Common myeloid progenitor, CD34-positive (primary cell): ENCODE measurements at places on chromosomes 13 and 19.

GRCh38 chr19:19672816-19673215 is 4.2 kb downstream of the ZNF101 start:
- no peak for DNase-seq

- no peak for DNase-seq
Observed at GRCh38 chr13:45799451-45799850, 52.1 kb downstream of the SIAH3 start.

GRCh38 chr13:27375686-27376326 is 48.6 kb upstream of the GTF3A start:
- peak; percentile 66 for DNase-seq

DNA sequence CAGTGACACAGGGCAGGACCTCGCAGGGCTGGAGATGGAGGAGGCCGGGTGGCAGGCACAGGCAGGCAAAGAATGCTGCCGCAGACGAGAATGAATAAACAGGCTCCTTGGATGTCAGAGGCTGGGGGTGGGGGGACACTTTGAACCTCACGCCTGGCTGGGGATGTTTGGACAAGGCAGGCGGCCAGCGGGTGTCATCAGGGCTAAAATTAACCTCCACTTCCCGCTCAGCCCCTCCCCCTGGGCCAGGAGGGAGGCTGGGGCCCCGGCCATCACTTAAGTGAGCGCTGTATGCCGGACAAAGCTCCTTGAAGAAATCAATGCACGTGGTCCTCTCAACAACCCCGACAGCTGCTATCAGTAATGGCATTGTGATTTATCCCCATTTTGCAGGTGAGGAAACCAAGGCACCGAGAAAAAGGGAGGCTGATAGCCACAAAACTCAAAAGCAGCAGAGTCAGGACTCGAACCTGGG is 10.3 kb upstream of the FUT5 start:
- no peak for DNase-seq

- no peak for DNase-seq
Observed at GRCh38 chr13:84358601-84359000, 476.3 kb upstream of the SLITRK1 start.

DNA sequence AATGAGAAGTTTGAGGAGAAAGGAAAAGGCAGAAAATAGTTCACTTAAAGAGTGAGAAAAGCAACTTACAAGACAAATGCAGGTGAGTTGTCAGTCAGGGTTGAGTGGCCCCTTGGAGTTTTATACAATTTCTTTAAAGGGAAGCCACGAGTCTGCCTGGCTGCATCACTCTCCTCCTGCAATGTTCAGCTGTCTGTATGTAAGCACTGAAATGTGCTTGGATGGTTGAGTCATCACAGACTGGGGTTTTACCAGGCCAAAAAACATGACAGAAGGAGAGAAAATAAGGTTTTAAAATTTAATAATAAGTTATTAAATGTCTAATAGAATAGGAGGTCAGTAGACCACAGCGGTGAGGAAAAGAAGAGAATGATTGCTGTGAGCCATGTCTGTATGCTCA is 51.0 kb upstream of the FGF14 start:
- DNase-seq, result no peak

GRCh38 chr13:30520571-30520970 is 54.8 kb upstream of the HMGB1 start:
- no peak for DNase-seq

- DNase-seq, result no peak
Observed at GRCh38 chr19:405121-405965, 3.6 kb downstream of the C2CD4C start.

GRCh38 chr13:99828123-99828522 is 143.4 kb downstream of the ZIC5 start:
- no peak for DNase-seq

- DNase-seq, result no peak
Observed at GRCh38 chr19:50497022-50497405, 14.0 kb downstream of the JOSD2 start.

DNA sequence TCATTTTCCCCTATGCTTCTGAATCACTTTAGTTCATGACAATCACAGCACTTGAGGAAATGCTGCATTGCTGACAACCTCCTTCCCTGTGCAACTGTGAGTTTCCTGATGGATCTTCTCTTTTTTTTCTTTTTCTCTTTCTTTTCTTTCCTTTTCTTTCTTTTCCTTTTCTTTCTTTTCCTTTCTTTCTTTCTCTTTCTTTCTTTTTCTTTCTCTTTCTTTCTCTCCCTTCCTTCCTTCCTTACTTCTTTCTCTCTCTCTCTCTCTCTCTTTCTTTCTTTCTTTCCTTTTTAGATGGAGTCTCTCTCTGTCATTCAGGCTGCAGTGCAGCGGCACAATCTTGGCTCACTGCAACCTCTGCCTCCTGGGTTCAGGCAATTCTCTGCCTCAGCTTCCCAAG is 247.9 kb upstream of the HTR2A start:
- no peak for DNase-seq

DNA sequence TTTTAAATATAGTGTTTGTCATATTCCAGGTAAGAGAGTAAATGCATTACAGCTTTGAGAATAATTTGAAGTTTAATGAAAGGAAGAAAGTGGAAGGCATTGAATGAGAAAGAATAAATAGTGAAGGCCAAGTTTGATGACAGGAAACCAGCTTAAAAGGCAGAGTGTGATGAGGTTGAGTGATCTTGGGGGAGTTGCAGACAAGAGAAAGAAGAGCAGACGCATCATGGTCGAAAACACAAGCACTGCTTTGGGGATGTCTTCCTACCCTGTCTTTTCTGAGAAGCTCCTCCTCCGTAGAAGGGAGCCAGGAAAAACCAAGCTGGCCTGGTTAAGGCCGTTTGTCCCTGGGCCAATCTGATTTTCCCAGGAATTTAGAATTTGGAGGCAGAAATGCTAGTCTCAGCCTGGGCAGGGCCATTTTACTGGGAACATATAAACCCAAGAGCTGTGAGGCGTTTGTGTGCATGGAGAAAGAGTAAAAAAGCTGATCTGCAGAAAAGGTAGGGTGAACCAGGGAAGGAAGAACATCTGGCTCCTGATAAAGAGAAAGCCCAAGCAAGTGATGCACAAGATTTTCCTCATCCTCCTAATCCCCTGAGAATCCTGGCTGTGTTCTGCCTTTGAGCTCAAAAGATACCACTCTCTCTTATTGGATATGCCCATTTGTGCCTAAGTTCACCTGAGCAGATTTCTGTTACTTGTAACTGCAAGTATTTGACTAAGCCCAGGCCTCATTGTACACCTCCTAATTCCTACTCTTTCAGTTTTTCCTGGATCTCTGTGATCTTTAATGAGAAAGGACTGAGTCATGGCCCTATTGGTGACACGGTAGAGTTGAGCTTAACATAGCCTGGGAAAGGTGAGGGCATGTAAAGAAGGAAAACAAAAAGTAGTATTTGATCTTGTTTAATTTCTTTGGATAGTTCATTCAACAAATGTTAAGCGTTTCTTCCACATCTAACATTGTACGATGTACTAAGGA is 80.0 kb downstream of the WDFY2 start:
- no peak for DNase-seq

- peak; percentile 52 for DNase-seq
Observed at GRCh38 chr13:96984051-96984508, 10.2 kb downstream of the OXGR1 start.

- no peak for DNase-seq
Observed at GRCh38 chr13:44713788-44714469, 137.8 kb upstream of the TSC22D1 start.

DNA sequence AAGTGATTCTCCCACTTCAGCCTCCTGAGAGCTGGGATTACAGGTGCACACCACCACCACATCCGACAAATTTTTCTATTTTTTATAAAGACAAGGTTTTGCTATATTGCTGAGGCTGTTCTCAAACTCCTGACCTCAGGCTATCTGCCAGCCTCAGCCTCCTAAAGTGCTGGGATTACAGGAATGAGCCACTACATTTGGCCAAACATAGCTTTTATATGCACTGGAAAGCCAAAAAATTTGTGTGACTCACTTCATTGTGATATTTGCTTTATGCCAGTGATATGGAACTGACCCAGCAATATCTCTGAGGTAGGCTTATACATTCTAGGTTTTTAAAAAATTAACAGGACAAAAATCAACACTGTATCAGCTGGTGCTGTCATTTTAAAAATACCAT is 26.8 kb upstream of the ACOD1 start:
- DNase-seq, result no peak

DNA sequence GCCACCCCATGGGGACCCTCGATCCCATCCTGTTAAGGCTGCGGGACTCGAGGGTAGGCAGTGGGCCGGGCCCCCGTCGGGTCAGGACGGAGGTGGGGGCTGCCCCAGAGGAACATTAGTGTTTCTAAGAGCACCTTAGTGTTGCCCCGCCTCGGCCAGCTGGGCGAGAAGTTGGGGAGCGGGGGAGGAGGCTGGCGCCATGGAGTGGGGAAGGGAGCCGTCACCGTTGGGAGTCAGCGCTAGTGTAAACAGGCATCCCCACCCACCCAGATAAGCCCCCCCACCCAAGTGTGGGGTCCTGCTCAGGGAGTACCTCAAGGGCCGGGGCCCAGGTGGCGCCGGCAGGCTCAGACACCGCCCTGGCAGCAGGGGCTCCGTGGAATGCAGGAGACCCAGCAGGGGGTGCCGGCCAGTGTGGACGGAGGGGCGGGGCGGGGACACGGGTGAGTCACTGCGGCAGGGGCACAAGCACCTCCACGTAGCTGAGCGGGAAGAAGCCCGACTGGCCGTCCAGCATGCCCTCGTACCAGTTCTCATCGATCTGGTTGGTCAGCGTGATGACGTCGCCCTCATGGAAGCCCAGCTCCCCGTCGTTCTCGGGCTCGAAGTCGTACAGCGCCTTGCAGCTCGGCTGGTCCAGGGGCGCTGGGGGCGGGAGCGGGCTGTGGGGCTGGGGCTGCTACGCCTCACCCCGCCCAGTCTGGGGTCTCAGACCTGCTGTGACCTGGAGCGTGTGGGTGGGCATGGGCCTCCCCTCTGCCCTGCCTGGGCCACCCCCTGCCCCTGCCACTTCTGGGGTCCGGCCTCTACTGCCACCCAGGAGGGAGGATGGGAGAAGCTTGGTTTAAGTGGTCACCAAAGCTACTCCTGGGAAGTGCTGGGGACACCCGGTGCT is 18.0 kb downstream of the MPND start:
- no peak for DNase-seq

GRCh38 chr13:106083620-106084350 is 451.7 kb downstream of the EFNB2 start:
- DNase-seq, result peak; percentile 57

GRCh38 chr13:33340631-33341030 is 55.1 kb upstream of the STARD13 start:
- peak; percentile 26 for DNase-seq

DNA sequence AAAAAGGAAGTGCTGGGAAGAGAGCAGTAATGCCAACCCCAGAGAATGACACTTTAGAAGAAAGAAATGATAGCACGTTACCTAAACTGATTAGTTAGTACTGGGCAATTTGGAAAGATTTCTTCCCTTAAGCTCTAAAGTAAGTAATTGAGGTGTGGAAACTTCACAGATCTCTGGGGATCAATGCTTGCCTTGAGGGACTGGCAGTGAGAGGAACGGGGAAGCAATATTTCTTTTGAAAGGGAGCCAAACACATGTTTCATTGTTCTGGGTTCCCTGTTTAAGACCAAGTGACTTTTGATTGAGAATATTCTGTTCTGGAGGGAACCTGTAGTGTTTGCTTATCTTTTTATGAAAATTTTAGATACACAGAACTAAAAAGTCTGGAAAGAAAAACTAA is 190.5 kb downstream of the NDFIP2 start:
- DNase-seq, result no peak

DNA sequence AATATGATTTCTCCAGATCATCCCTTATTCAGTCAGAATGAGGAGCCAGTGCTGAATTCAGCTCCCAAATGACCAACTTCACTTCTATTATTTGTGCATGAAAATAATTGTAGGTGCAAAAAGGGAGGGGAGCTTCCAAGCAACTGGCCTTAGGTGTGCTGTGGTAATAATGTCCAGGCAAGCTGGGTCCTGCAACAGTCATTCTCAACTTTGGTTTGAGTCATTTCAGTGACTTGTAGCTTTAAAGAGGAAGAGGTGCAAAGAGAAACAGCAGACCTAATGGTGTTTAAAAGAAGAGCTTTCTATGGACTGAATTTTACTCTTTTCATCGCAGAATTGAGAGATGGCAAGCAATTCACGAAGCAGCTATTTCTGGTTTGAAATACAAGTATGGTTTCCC is 29.2 kb upstream of the FGF9 start:
- no peak for DNase-seq

DNA sequence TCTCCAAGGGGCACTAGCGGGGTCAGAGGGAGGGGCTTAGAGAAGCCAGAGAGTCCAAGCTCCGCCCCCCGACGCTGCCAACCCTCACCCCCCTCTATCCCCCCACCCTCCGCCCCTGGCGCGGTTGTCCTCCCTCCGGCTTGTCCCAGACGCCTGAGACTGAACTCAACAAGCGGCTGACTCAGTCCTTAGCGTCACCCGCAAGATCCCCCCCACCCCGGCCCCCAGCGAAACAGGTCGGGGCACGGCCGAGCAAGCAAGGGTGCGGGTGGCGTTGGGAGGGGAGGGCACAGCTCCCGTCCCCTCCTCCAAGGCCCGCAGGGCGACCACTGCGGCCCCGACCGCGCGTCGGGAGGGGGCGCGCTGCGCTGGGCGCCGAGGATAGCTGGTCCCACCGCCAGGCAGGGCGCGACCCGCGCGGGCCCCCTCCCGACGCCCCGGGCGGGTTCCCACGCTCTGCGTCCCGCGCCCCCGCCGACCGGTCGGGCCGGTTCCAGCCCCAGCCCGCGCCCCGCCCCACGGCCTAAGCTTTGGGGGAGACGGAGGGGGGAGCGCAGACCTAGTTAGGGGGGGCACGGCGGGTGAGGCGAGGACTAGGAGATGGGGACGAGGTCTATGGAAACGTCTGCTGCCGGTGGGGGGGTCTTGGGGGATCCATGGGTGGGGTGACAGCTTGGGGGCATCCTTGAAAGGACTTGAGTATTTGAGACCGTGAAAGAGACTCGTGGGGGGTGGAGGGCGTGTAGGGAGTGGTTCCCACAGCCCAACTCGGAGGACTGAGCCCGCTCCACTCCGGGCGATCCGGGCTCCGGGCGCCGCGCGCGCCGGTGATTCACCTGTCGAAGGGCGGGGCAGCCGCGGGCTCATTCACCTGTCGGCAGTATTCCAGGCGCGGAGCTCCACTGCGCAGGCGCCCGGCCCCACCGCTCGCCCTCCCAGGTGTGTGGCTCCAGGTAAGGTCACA is 5.1 kb downstream of the NOTCH3 start:
- peak; percentile 85 for DNase-seq

DNA sequence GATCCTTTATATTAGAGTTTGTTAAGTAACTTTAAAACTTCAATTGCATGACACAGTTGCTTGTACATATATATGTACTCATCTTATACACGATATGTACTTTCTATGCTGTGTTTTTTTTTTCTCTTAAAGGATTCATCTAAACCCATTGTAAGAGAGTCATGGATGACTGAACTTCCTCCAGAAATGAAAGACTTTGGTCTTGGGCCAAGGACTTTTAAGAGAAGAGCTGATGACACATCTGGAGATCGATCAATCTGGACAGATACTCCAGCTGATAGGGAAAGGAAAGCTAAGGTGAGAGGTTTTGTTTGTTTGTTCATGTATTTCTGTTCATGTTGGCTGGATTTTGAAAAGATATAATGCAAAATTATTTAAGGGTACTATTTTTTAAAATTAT is 26.0 kb downstream of the GPALPP1 start:
- no peak for DNase-seq
